ENCODE measurements at places on chromosomes 3 and 15.

DNA sequence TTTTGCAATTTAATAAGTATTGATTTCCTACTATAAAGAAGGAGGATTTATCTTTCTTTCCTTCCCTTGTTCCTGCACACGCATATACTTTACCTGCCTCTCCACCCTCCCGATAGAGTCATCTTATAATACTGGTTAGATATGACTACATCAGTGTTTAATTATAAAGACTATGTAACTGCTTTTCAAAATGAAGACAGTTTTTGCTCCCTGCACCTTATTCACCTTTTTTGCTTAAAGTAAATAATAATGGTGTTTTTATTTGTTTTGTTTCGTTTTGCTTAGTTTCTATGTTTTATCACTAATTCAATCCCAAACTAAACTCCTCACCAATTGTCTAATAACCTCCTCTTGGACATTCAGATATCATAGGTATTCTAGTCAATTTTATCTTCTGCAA is 101.9 kb upstream of the RORA start:
- DNase-seq, result no peak

DNA sequence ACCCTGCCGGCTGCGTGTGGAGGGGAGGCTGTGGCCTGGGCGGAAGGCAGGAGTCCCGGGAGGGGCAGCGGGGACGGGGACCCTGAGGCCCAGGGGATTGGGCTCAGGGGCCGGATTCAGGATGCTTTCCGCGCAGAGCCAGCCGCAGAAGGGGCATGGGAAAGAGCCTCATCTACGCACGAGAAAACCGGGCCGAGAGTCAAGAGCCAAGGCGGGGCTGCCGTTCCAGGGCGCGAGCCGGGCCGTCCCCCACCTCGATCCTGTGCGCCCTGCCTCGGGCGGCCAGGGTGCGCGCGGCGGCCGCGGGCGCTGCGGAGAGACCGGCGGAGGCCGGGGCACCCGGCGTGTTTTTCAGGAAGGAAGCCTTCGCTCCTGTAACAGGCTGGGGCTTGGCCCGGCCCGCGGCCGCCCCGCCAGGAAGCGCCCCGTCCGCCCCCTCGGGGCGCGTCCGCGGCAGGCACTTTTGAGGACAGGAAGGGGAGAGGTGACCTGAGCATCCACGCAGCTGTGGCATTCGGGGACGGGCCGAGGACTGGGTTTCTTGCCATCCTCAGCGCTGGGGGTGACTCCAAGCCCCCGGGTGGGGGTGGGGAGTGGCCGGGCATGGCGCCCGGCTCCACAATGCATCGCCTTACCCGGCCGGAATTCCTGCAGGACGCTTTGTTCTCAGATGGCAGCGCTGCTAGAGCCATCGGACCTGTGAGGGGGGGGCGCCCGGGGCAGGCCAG is 62.3 kb upstream of the GATA2 start:
- no peak for DNase-seq

DNA sequence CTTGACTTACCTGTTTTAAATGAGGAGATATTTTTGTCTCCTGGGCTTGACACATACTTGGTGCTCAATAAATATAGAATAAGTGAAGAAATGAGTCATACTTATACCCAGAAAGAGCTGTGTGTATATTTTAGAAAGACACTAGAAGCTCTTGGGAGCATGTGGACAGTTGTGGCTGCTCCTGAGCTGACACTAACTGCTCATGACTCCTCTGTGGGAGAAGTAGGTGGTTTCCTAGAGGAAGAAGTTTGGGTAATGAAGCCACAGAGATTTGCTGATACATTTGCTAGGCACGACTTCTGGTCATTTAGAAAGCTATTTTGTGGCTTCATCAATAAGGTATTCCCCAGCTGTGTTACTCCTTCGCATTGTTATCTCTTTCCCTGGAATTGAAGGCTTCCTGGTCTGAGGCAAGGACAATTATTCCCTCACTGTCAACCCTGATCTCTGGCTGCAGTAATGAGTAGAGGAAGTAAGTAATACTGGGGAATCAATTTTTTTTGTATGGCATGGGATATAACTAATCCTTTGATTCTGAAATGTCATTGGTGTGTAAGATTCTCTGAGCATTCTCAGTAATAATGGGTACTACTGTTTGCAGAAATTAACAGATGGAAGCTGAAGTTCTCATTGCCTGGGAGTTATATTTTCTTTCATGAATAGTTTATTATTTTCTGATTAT is 79.6 kb upstream of the DCBLD2 start:
- DNase-seq, result no peak

GRCh38 chr3:24359645-24360462 is 134.8 kb downstream of the THRB start:
- no peak for DNase-seq

GRCh38 chr3:27880969-27881892 is 159.1 kb upstream of the EOMES start:
- DNase-seq, result no peak

DNA sequence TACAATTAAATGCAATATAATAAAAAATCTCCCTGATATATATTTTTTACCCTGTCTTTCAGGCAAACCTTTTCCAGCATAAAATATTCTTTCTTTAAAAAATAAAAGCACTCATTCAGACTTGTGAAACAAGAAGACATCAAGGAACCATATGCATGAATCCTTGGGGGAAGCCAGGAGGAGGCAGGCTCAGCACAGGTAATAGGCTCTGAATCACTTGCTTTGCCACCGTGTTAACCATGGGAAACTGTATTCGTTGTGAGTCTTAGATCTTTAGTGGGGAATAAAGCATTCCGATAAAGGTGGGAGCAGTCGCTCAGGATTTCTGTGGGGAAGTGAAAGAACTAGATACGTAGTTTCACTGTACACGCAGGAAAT is 42.4 kb downstream of the FBN1 start:
- DNase-seq, result no peak

- no peak for DNase-seq
These were observed 81.7 kb downstream of the BTD start for GRCh38 chr3:15683253-15683652.

All from cortex of kidney (tissue), 1 donor.